Fibroblast of skin of back (primary cell): ENCODE measurements at places on chromosomes 6 and 20.

GRCh38 chr6:64737418-64737817, 969.6 kb downstream of the EYS start:
- DNase-seq, result no peak

DNA sequence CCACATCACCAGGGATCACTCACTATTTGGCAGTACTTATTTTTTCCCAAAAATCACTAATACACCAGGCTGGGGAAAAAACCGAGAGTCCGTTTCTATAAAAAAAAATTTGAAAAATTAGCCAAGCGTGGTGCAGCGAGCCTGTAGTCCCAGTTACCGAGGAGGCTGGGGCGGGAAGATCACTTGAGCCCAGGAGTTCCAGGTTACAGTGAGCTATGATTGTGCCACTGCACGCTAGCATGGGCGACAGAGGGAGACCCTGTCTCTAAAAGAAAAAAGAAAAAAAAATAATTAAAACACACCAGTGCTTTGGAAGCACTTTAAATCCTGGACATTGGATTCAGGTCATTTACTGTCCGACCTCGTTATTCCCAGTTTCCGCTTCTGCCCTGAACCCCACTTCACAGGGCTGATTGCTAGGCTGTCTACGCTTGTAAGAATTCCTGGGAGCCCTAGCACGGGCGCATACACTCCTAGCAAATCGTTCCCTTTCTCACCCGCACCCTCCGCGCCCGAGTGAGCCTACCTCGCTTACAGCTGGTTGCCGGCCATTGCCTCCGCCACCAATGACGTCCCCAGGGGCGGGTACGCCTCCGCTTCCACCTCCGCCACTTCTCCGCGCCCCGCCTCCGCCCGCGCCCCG, at the start of gene TPMT:
TSS of gene TPMT (minus strand) at position 571 of the 643 bp plus-strand sequence. CDS start 5,950 bp downstream, outside the sequence.
- peak; percentile 20 for DNase-seq

GRCh38 chr20:407133-407952, 756 bp upstream of the RBCK1 start:
- peak; percentile 76 for DNase-seq

- no peak for DNase-seq
Measured at GRCh38 chr6:158868122-158868480, 48.9 kb upstream of the EZR start.

DNA sequence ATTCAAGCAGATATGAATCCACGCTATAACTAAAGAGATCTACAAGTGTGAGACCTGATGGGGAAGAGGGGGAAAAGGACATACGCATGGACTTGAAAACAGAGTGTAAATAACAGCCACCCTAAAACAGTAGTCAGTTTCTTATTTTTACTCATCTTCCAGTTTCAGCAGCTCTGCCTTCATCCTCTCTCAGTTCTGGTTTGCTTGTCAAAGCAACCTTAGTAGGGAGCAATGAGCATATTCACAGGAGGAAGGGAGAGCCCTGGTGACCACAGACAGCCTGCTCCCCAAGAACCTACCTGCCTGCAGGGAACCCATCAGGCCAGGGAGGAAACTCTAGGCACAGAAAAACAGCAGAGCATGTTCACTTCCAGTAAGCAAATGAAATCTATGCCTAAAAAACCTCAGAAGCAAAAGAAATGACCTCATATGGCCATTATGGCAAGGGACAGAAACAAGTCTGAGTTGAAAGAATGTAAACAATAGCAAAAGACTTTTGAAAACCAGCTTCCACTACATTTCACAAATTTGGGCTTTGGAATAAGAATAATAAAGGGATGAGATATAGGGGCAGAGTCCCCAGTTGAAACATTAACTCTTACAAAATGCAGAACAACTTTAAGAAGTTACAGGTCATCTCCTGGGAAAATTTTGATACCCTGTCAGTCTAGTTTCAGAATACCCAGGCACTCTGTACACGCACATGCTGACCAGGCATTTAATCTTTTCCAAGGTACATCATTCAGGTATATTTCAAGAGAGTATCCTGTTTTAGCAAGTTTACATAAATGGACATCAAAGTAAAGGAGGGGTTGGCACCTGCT, 120.8 kb upstream of the BCLAF1 start:
- DNase-seq, result peak; percentile 56

DNA sequence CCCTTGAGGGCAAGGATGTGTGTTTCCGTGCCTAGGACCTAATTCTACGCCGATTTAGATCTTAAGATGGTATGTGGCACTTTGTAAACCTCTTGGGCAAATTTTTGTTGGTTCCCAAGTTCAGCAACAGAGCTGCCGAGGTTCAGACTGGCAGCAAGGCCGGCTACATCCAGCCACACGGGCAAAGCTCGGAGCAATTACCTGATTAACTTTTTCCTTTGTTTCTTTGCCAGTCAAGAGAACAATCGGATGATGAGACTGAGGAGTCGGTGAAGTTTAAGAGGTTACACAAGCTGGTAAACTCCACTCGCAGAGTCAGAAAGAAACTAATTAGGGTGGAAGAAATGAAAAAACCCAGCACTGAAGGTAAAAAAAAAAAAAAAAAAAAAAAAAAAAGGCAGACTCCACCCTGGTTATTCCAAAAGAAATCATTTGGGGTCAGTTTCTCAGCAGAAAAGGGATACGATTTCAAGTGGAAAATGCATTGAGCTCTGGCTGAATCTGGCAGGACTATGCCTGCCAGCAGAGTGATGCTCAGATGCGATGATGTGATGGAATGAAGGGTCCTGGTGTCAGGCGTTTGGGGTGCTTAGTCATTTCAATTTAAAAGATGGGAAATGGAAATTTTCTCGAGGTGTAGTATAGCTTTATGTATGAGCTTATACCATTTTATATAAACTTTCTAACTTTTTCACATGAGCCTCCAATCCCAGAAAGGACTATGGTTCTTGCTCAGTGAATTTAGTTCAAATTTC, 171.6 kb downstream of the SASH1 start:
- no peak for DNase-seq

DNA sequence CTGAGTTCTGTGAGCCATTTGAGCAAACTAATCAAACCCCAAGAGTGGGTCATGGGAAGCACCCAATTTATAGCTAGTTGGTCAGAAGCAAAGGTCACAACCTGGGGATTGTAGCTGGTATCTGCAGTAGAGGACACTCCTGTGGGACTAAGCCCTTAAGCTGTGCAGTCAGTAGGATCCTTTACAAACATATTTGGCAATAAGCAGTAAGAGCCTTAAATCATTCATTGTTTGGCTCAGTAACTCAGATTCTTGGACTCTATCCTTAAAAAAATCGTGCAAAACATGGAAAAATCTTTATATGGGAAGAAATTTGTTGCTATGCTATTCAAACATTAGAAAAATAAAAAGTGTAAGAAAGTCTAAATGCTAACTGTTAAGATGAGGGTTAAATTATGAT, 29.9 kb downstream of the FRK start:
- DNase-seq, result no peak

DNA sequence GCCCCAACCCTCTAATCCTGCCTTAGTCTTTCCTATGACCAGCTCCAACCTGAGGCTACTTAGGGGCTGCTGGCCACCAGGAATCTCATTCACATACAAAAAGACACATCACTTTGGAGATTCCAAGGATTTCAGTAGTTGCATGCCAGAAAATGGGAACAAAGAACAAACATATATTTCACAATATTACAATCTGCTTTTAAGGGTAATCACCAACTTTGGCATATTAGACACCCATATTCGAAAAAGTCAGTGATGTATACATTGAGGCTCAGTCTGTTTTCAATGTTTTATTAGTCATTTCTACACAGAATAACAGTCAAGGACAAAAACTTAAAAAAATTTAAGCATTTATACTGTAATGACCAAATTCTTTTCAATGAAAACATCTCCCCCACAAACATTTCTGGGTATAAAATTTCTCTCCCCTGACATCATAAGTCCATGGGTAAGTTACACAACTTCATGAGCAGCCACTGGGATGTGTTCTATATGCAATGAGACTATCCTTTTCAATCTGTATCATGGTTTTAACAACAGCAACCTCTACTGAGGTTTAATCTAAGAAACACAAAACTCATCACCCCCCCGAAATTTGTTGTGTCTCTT, 103.5 kb downstream of the MAP7 start:
- DNase-seq, result peak; percentile 77

GRCh38 chr6:127515234-127515793, 3.8 kb downstream of the MTCL3 start:
- DNase-seq, result no peak

DNA sequence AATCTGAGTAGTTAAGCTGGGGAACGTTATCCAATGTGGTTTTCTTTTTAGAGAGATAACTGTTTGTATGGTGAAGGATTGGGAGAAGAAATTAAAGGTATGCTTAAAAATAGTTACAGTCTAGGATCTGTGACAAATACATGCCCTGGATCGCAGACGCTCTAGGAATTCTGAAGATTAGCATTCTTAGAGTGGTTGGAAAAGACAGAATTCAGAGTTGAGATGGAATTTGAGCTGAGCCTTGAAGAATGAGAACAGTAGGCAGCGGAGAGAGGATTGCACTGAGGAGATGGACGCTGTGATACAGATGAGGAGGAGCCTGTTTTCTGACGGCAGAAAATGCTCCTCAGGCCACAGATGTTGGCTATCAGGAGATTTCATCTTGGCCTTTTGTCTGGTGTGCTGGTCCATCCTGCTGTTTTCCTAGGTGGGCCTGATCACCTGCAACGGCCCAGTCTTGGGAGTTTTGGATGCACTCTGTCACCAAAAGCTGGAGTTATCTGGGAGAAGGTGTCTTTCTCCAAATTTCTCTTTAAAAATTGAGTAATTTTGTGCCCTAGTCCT, 48.3 kb upstream of the KIF25 start:
- DNase-seq, result peak; percentile 18

DNA sequence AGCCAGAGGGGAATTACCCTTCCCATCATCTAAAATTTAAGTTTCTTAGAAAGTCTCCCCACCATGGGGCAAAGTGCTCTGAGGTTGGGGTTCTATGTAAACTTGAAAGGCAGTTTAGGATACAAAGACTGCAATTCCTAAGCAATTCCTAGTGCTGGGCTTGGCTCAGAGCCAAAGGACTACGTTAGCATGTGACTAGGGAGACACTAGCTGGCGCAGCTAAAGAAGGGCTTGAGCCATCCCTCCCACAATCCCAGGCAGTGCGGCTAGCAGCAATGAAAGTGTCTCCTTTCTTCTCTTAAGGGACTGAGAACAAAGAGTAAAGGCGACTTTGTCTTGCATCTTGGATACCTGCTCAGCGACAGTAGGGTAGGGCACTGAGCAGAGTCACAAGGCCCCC, 306.6 kb upstream of the FKBP1C start:
- DNase-seq, result no peak

DNA sequence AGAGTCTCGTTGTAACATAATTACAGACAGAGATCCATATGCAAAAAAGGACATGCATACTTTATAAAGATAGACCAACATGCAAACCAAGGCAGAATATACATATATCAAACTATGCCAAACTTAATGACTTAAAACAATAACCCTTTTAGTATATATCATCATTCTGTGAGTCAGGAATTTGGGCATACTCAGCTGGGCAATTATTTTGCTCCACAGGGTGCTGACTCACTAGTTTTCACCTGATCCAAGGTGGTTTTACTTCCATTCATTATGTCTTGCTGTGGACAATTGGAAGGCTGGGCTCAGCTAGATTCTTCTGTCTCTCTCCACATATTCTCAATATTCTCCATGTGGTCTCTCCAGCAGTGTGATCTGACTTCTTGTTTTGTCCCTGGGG, 41.2 kb upstream of the RNF146 start:
- no peak for DNase-seq

DNA sequence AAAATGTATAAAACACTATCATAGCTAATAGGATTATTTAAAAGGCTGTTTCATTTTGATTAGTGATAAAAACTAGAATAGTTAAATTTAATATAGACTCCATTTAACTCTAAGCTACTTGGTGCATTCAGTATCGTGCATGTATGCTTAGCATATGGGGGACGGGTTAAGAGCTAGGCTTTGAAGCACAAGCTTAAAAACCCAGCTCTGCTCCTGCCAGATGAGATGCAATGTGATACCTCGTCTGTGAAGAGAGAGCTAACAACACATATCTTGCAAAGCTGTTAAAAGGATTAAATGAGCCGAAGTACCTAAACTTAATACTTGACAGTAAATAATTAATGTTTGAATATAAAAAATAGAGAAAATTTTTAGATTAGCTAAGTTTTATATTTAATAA, 42.2 kb downstream of the DTNBP1 start:
- DNase-seq, result no peak

- peak; percentile 57 for DNase-seq
Measured at GRCh38 chr6:151482290-151482689, 11.5 kb upstream of the CCDC170 start.

- peak; percentile 61 for DNase-seq
Measured at GRCh38 chr6:55528624-55529023, 50.4 kb downstream of the HMGCLL1 start.

DNA sequence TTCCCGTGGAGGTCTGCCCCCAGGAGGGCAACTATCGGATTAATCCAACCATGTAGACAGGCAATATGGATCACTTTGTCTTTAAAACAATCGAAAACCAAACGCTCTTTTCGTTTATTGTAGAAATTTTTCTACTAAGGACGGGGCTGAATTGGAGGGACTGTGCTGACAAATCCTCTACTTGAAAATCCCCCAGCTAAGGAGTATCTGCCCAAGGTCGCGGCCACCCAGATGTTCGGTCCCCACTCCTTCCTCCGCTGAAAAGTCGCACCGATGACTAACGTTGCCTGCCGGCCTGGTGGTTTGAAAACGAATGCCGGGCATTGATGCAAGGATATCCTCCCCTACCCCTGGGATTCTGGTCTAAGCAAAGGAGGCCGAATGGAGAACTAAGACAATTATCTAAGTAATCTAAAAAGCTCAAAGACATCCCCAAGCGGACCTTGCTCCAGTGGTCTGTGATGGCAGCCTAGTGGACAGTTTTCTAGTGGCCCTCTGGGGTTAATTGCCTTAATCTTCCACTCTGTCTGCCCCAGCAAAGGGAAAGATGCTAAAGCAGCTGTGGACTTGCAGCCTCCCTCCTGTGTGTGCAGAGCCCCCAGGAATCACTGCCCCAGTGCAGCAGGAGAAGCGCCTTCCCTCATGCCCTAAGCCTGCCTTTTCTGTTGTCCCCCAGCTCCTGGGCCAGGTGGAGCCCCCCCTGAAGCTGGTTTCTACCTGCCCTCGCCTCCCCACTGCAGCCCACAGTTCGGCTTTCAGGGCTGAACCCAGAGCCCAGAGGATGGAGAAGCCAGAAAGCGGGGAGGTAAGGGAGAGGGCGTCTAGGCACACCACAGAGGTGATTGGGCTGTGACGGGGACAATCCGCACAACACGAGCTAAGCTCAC, 3.6 kb upstream of the FOXC1 start:
- DNase-seq, result peak; percentile 59

DNA sequence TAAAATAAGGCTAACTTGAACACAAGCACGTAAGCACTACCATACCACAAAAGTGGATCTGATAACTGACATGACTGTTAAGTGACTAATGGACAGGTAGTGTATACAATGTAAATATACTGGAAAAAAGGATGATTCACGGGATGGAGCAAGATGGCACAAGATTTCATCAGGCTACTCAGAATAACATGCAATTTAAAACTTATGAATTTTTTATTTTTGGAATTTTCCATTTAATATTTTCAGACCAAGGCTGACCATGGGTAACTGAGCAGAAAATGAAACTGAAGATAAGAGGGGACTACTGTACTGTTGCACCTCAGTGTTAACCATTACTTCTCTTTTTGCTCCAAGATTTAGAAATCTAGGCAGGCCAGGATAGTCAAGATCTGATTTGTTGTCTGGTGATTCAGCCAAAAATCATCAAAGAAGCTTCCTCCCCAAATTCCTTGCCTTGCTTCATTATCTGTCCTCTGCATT, 45.4 kb downstream of the TPBG start:
- DNase-seq, result peak; percentile 72

- DNase-seq, result no peak
Measured at GRCh38 chr6:40888456-40888990, 150.5 kb downstream of the UNC5CL start.
